ENCODE measurements at places on chromosomes 7 and 10.

DNA sequence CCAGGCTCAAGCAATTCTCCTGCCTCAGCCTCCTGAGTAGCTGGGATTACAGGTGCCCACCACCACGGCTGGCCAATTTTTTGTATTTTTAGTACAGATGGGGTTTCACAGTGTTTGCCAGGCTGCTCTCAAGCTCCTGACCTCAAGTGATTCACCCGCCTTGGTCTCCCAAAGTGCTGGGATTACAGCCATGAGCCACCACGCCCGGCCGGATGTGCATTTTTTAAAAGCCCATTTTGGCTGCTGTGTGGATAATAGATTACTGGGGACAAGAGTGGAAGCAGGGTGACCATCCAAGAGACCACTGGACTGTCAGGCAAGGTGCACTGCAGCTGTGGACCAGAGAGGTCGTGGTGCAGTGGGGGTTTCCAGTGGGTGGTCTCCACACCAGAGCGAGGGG, 21.4 kb downstream of the HKDC1 start:
- no peak for DNase-seq

- no peak for DNase-seq
Measured at GRCh38 chr7:144255471-144255897, 9.1 kb downstream of the OR2A7 start.

DNA sequence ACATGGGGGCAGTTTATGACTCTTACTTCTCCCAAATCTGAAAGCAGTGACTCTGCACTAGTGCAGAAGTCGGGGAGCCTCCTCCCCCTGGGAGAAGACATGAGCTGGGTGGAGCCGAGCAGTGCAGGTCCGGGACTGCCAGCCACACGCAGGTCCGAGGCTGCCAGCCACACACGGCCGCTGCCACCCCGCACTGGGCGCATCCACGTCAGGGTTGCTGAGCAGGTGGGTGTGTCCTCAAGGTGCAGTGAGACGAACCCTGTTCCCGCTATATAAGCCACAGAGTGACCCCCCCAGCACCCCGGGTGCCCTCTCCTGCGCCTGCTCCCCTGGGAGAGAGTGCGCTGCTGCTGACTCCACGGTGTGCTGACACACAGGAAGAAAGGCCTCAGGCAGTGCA, 430.2 kb downstream of the PTPRN2 start:
- no peak for DNase-seq

DNA sequence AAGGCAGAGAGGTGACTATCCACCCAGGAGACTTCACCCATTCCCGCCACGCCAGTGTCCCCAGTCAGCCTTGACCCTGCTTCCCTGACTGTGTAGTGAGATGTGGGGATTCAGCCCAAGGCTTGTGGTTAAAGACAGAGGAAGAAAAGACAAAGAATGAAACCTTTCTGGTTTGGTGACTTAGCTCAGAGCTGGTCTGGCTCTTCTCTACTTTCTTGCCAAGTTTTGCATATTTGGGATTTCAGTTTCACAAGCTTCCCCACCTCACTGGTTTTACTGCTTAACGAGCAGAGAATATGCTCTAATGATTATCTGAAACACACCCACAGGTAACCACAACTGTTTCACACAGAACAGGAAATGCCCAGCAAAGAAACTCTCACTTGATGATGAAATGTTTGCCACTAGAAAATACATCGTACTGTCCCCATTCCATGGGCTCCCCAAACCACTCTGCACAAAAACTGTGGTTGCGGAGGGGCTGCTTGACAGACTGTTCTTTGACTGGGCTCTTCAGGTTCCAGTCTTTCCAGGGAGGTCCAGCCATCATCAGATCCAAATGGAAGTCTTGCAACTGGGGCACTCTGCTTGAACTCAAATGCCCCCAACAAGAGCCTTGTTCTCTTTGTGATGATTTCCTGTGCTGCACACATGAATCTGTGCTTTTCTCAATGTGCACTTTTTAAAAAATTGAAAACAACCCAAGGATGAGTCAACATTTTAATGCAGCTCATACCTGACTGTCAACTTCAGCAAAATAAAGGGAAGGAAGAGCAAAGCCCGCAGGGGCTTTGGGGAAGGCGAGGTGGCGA, 95.5 kb downstream of the CTBP2 start:
- no peak for DNase-seq

DNA sequence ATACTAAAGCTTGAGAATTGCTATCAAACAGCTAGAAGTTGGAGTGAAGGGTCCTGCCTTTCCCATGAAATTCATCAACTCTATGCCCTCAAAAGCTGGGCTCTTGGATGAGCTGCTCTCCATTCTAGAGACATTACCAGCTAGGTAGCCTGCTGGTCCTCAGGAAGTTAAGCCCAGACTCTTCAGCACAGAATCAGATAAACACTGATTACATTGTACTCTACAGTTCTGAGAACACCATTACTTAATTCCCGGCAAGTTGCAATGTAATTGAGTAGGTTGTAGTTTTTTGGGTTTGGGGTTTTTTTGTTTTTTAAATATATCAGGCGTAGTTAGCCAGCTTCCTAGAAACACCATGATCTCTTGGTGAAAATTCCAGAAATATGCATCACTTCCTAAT, 84.1 kb upstream of the PIK3CG start:
- no peak for DNase-seq

DNA sequence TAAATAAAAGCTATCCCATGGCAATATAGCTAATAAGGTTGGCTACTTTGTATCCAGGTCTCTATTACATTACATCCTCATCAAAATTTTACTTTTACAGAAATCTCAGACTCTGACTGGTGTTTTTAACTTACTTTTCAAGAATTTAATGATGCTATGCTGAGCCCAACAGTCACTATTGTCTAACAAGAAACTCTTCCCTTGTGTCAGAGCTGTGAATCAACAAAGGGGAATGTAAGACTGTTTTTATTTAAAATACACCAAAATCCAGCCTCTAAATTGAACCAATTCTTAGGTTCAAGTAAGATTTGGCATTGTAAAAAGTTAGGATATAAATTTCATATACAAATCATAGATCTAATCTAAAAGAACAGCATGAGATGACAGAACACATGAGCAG, 7.0 kb downstream of the RTKN2 start:
- DNase-seq: no peak

DNA sequence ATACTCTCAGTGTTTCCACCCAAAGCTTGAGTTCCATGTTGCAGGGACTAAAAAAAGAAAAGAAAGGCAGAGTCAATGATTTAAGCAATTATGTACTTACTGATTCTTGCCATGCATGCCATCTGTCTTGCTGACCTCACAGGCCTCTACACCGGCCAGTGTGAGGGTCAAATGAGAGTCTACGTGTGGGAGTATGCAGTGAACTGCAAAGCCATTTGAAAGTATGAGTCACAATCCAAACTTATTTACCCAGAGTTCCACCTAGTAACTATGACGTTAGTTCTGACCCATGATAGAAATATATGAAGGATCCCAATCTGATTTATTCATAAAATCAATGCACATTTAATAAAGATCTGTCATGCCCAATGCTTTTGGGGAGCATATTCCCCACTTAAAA, 26.5 kb downstream of the PDE1C start:
- no peak for DNase-seq

GRCh38 chr10:33819206-33819605, 484.7 kb upstream of the NRP1 start:
- DNase-seq: no peak

GRCh38 chr10:51170518-51171245, 96.4 kb downstream of the PRKG1 start:
- DNase-seq: no peak

GRCh38 chr7:157907091-157907490, 570.3 kb downstream of the DNAJB6 start:
- no peak for DNase-seq

GRCh38 chr10:113788604-113789083, 37.2 kb downstream of the PLEKHS1 start:
- DNase-seq: no peak

DNA sequence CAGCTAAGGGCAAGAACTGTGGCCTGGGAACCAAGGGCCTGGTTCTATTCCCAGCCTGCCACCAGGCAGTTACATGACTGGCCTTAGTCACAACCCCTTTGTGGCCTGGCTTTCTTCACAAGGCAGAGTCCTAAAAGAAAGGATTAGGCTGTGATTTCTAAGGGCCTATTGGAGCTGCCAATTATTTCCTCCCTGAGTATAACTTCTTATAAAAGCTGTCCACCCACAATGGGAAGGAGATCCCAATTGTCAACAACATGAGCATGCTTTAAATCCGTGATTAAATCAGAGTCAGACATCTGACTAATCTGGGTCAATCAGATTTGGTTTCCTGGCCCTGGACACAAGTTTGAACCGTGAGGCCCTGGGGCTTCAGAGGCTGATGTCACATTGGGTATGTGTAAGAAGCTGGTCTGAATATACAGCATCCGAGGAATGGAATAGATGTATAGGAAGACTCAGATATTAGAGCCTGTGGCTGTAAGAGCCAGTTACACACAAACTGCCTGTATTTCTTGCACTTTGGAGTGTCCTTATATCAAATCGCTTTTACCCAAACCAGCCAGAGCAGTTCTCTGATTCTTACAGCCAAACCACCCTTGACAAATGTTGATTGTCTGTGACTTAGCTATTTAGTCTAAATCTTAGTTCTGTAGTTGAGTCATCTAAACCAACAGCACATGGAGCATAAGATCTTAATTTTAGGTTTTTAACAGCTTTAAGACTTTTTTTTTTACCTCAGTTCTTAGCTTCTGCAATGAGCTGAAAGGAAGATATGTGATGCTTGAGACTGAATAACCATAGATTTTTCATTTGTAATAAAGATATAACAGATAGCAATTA, 61.3 kb downstream of the ABCB4 start:
- DNase-seq: no peak

- no peak for DNase-seq
Measured at GRCh38 chr10:34121125-34121753, 693.9 kb downstream of the PARD3 start.

GRCh38 chr7:109699661-109700060, 1130.0 kb downstream of the DNAJB9 start:
- DNase-seq: no peak
